ENCODE measurements at places on chromosomes 7 and 10. TPM values are rescaled to one million over a fixed set of nuclear protein-coding genes. Genes with fewer than 3 reads are reported as not detected.
A peak's percentile ranks its signal among the peaks of the same experiment; 100 is the strongest.

GNAI1 gene
- total RNA-seq: 36.0 TPM

CCDC146 gene
- 4.3 TPM for total RNA-seq

PIK3CG gene
- total RNA-seq: 15.7 TPM

SLC26A3 gene
- total RNA-seq: not detected

- no peaks in the 10 kb centered on the region for H3K4me1 ChIP-seq
- DNase-seq: no peak
- H3K4me3 ChIP-seq: no peak overlapping the region
- no peaks in the 10 kb centered on the region for H3K27me3 ChIP-seq
Observed at GRCh38 chr10:13559124-13559700, 27.6 kb upstream of the PRPF18 start.

GRCh38 chr10:123929791-123930190 lies 38.2 kb upstream of the CPXM2 start:
- no peak for DNase-seq
- H3K4me1 ChIP-seq: no peaks in the 10 kb centered on the region
- no peak overlapping the region for H3K4me3 ChIP-seq
- H3K36me3 ChIP-seq: no peaks in the 10 kb centered on the region
- no peaks in the 10 kb centered on the region for H3K27me3 ChIP-seq
- H3K27ac ChIP-seq: no peak overlapping the region

- H3K4me1 ChIP-seq: peaks cover 66% of the 10 kb centered on the region
- H3K36me3 ChIP-seq: no peaks in the 10 kb centered on the region
- H3K4me3 ChIP-seq: peak overlapping the region; percentile 44
- H3K27me3 ChIP-seq: no peaks in the 10 kb centered on the region
- no peak for DNase-seq
Observed at GRCh38 chr10:5944389-5945189, 32.8 kb downstream of the IL15RA start.

DNA sequence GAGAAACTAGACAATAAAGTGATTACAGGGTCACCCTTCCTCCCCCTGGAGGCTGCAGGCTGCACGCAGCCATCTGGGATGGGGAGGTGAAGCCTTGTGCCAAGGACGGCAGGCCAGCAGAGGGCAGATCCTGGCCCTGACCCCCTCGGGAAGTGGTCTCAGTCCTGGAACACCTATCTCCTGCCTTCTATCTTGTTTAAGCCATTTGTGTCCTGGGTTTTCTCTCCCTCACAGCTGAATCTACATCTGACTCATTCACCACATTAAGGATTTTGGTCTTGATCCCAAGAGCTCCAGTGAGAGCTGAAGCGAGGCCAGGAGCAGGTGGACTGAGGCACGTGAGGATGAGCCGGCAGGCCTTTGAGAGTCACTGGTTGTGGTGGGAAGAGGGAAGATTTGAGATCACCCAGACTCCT lies 16.4 kb upstream of the PARP12 start:
- H3K4me3 ChIP-seq: no peak overlapping the region
- no peaks in the 10 kb centered on the region for H3K4me1 ChIP-seq
- H3K27me3 ChIP-seq: no peaks in the 10 kb centered on the region

DNA sequence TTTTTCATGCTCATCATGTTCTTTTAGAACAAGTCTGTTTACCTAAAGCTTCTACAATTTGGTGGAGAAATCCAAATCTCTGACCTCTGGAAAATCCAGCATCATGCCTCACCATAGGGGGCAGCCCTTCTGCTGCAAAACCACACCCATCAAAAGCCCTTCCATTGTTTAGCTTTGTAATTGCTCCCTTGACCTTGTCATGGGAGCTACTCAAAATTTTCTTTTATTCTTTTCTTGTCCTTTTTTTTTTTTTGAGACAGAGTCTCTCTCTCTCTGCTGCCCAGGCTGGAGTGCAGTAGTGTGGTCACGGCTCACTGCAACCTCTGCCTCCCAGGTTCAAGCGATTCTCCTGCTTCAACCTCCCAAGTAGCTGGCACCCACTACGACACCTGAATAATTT lies 234.4 kb downstream of the NEBL start:
- no peak for DNase-seq
- H3K4me3 ChIP-seq: no peak overlapping the region
- no peaks in the 10 kb centered on the region for H3K36me3 ChIP-seq
- no peak overlapping the region for H3K27ac ChIP-seq
- no peaks in the 10 kb centered on the region for H3K4me1 ChIP-seq
- no peaks in the 10 kb centered on the region for H3K27me3 ChIP-seq

- no peak overlapping the region for H3K27ac ChIP-seq
- peaks cover 39% of the 10 kb centered on the region for H3K4me1 ChIP-seq
- no peaks in the 10 kb centered on the region for H3K27me3 ChIP-seq
- H3K4me3 ChIP-seq: no peak overlapping the region
- no peak for DNase-seq
- no peaks in the 10 kb centered on the region for H3K36me3 ChIP-seq
Observed at GRCh38 chr7:5677538-5678294, 103.7 kb downstream of the RNF216 start.

DNA sequence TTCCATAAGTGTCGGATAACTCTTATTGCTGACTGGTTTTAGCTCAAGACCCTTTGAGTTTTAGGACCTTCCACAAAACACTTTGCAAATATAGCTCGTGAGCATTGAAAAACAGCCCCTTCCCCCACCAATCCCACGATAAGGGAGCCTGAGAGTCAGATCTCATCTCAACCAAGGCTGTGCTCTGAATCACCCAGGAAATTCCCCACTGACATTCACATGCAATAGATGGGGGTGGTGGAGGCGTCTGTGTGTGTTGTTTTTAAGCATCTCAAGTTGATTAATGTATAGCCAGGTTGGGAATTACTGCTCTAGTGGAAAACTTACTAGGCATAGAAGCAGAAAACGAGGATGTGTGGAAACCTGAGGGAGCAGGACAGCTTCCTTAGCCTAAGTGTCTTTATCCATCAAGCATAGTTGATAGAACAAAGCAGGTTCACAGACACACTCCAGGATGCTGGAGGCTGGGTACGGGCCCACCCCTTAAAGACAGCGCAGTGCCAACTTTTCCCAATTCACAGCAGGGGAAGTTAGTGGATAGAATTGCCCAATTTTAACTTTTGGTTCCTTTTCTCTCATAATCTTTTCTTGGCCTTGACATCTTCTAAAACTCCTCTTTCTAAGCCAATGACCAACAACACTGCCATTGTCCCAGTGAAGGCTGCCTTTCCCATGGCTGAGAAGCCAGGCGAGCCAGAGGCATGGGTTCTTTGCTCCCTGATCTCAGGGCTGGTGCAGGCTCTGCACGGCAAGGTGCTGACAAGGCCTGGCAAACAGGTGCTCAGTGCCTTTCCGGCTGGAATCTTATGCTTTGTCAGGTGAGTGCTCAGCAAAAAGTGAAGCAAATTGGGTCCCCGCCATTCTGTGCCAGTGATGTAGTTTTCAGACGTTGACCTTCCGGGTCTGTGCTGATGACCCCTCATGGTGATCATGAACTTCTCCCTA lies 98.5 kb upstream of the INSIG1 start:
- H3K27ac ChIP-seq: no peak overlapping the region
- H3K27me3 ChIP-seq: no peaks in the 10 kb centered on the region
- no peaks in the 10 kb centered on the region for H3K4me1 ChIP-seq
- H3K36me3 ChIP-seq: no peaks in the 10 kb centered on the region
- no peak overlapping the region for H3K4me3 ChIP-seq

DNA sequence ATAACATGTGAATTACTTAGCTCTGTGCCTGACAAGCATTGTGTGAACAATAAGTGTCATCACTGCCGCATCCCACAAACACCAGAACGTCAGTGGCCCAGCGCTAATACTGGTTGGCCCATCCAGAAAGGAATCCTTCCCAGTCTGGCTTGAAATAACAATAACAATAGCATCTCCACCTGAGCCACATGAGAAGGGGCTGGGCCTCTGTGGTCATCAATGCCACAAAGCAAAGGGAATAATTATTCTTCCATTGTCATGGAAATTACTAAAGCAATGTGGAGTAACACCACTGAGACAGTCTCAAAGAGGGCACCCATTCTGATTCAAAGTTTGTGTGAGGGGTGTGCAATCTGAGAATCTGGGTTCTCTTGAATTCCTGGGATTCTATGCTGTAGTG lies 105.7 kb upstream of the INHBA start:
- no peaks in the 10 kb centered on the region for H3K27me3 ChIP-seq
- no peak overlapping the region for H3K27ac ChIP-seq
- DNase-seq: no peak
- H3K4me3 ChIP-seq: no peak overlapping the region

DNA sequence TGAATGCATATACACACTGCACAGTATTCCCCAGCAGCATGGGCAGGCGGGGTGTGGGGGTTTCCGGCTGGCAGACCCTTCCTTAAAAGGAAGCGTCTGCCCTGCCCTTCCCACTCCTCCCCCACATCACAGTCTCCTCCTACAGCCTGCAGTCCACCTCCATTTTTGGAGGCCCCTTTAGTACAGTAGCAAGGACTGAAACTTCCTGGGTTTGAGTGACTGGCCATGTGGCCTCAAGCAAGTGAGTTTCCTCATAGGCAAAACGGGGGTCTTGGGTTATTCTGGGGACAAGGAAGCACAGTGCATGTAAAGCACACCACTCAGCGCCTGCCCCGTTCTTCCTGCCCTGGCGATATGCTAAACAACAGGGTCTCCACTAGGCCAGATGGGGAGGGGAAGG lies 62.1 kb upstream of the COL13A1 start:
- no peak overlapping the region for H3K4me3 ChIP-seq
- DNase-seq: peak; percentile 30
- no peaks in the 10 kb centered on the region for H3K36me3 ChIP-seq
- no peaks in the 10 kb centered on the region for H3K4me1 ChIP-seq
- H3K27me3 ChIP-seq: no peaks in the 10 kb centered on the region
- H3K27ac ChIP-seq: no peak overlapping the region

DNA sequence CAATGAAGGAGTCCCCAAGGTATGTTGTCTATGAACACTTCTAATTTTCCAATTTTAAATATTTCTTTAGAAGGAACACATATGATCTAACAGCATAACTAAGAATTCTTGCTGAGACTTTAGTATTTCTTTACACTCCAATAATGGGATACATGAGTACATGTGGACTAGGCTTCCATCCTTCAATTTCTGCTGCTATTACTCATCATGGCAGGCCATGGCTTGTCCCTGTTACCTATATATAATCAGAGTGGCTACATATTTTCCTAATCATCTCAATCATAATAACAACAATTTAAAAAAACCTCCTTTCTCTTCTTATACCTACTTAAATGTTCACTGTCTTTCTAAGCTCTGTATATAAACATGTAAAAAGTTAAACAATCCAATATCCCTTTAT lies 60.3 kb upstream of the TAC1 start:
- no peaks in the 10 kb centered on the region for H3K27me3 ChIP-seq
- H3K36me3 ChIP-seq: no peaks in the 10 kb centered on the region
- DNase-seq: no peak
- no peak overlapping the region for H3K4me3 ChIP-seq
- H3K27ac ChIP-seq: no peak overlapping the region
- no peaks in the 10 kb centered on the region for H3K4me1 ChIP-seq

GRCh38 chr7:139854124-139854511 lies 25.1 kb downstream of the TBXAS1 start:
- H3K4me1 ChIP-seq: peaks cover 25% of the 10 kb centered on the region
- H3K27ac ChIP-seq: peak overlapping the region; percentile 55
- H3K36me3 ChIP-seq: no peaks in the 10 kb centered on the region
- no peaks in the 10 kb centered on the region for H3K27me3 ChIP-seq
- no peak for DNase-seq

- peaks cover 40% of the 10 kb centered on the region for H3K27me3 ChIP-seq
- H3K4me3 ChIP-seq: no peak overlapping the region
- H3K4me1 ChIP-seq: peaks cover 16% of the 10 kb centered on the region
- no peak for DNase-seq
Observed at GRCh38 chr10:111072232-111072631, 4.6 kb upstream of the ADRA2A start.

GRCh38 chr7:35374858-35375257 lies 121.0 kb upstream of the TBX20 start:
- no peaks in the 10 kb centered on the region for H3K27me3 ChIP-seq
- H3K4me3 ChIP-seq: no peak overlapping the region
- no peak for DNase-seq
- no peaks in the 10 kb centered on the region for H3K36me3 ChIP-seq
- no peaks in the 10 kb centered on the region for H3K4me1 ChIP-seq

DNA sequence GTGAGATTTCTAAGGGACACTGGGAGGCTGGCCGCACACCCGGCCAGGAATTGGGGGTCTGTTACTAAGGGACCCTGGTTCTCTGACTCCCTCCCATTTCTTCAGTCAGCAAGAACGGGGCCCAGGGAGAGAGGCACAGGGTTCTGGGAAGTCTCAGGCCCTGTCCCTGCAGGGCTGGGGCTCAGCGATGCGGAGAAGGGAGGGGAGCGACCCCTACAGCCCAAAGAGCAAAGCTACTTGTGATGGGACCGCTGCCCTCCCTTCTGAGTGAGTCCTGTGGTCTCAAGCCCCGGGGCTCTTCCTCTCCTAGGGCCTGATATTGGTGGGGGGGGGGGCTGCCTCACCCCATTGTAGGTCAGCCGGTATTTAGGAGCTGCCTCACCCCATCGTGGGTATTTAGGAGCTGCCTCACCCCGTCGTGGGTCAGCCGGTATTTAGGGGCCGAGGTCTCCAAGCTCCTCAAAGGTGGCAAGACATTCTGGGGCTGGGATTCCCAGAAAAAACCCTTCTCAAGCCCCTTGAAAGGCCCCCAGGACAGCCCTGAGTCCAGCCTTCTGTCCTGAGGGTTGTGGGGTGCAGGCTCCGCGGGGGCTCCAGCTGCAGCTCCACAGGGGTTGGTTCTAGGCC lies 16.9 kb upstream of the NKX6-2 start:
- H3K27ac ChIP-seq: no peak overlapping the region
- no peaks in the 10 kb centered on the region for H3K27me3 ChIP-seq
- no peak overlapping the region for H3K4me3 ChIP-seq
- H3K4me1 ChIP-seq: no peaks in the 10 kb centered on the region
- H3K36me3 ChIP-seq: no peaks in the 10 kb centered on the region

- peak overlapping the region; percentile 88 for H3K4me3 ChIP-seq
- H3K4me1 ChIP-seq: peaks cover 20% of the 10 kb centered on the region
- peak overlapping the region; percentile 95 for H3K27ac ChIP-seq
- H3K36me3 ChIP-seq: no peaks in the 10 kb centered on the region
- no peaks in the 10 kb centered on the region for H3K27me3 ChIP-seq
- peak; percentile 93 for DNase-seq
Observed at GRCh38 chr7:32942415-32943251, 14.6 kb upstream of the FKBP9 start.

DNA sequence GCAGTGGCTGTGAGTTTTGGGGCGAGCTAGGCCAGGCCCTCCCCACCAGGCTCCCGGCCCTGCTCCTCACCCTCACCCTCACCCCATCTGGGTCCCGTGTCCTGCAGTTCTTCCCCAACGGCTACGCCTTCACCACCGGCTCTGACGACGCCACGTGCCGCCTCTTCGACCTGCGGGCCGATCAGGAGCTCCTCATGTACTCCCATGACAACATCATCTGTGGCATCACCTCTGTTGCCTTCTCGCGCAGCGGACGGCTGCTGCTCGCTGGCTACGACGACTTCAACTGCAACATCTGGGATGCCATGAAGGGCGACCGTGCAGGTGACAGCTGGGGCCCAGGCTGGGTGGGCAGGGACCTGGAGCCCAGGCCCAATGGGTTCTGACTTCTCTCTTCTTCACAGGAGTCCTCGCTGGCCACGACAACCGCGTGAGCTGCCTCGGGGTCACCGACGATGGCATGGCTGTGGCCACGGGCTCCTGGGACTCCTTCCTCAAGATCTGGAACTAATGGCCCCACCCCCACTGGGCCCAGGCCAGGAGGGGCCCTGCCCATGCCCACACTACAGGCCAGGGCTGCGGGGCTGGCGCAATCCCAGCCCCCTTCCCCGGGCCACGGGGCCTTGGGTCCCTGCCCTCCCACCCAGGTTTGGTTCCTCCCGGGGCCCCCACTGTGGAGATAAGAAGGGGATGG lies 4.9 kb downstream of the GNB2 start:
- peaks cover 8% of the 10 kb centered on the region for H3K4me1 ChIP-seq
- peak; percentile 65 for DNase-seq
- no peak overlapping the region for H3K4me3 ChIP-seq
- no peaks in the 10 kb centered on the region for H3K27me3 ChIP-seq
- H3K36me3 ChIP-seq: peaks cover 67% of the 10 kb centered on the region

Data from upper lobe of right lung (tissue), 1 donor.